ENCODE measurements at places on chromosomes 2 and 18. TPM values are rescaled to one million over a fixed set of nuclear protein-coding genes. Genes with fewer than 3 reads are reported as not detected.
A peak's percentile ranks its signal among the peaks of the same experiment; 100 is the strongest.

DNA sequence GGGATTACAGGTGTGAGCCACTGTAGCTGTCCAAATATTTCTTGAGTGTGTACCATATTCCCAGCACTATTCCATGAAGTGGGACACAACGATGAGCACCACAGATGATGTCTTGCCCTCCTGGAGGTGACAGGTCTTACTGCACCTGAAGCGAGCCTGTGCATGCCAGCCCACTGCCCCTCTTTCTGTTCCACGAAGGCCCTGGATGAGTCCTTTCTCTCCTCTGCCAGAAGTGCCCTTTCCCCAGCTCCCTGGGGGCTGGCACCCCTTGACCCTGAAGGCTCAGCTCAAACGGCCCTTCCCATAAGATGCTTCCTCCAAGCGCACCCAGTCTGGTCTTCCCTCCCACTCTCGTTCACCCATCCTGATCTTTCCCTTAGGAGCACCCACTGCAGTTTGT is 5.5 kb downstream of the ATP6V1B1 start:
- no peak for DNase-seq

DNA sequence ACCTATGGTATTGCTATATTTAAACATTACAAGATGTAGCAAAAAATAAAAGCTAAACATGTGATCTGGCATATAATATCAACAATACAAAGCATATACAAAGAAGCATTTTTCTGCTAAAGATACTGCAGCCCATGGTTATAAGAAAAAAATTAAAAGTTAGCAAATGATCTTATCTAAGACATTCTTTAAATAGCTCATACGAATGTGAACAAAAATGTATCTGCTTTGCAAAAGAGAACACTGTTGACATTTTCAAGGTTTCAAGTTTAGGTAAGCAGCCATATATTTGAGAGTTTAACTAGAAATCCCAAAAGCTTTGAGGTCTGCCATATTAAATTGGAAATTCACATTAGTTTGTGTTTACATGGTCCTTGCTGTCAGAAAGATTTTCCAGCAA is 301.0 kb upstream of the SLC39A10 start:
- DNase-seq, result no peak

DNA sequence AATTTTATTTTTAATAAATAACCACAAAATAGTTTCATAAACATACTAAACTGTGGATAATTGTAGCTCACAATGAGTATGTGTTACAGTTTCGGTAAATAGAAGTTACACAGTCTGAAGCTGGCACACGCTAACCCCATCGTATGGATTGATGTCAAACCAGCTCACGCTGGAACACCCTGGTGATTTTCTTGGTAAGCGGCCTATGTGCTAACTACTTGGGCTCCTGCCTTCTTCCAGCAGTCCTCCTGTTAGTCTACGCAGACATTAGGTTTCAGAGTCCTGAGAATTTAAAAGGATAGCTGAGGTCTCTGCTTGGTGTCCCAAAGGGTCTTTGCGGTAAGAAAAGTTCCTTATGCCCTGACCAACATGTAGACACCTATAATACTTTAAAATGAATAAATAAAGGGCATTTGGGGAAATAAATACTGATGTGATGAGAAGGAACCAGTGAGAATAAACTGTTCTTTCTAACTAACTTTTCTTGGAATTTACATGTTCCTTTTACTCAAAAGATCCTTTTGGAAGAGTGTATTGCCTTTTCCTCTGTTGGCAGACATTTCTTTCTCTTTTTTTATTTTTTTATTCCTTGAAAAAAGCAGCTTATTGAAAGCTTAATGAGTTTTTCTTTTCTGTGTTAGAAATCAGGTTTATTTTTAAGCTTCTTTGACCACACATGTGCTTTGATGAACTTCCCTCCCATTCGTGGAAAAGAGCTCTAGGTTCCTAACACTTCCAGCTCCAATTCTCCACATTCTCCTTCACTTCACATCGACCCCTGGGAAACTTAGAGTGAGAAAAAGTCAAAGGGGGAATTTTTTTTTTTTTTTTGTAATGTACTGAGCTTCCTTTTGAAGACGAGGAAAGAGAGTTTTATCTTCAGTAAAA is 322.2 kb downstream of the IRS1 start:
- no peak for DNase-seq

DNA sequence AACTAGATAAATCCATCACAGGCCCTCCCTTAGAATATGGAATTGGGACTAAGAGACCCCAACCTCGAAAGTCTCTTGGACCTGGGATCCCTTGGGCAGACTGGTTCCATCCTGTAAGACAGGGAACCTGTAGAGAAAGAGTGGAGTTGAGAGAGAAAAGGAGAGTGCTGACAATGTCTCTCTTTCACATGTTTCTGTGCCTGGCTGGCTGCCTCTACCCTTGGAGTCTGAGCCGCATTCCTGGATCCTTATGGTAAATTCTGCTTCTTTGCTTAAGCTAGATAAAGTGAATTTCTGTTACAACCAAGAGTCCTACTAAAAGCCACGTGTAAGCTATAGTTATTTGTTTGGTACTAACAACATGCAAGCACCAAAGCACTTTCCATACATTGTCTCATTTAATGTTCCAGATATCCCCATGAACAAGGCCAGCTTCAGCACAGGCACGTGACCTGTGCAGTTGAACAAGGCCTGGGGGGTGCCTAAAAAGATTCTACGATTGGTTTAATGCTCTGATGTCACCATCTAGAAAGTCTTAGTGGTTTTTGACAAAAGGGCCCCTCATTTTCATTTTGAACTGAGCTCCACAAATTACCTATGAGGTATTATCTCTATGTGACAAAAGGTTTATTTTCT is 2.1 kb upstream of the PUM2 start:
- DNase-seq, result no peak

GRCh38 chr2:39858677-39859076 is 79.6 kb upstream of the THUMPD2 start:
- DNase-seq, result no peak

- no peak for DNase-seq
These were observed 111.6 kb downstream of the FAM210A start for GRCh38 chr18:13614641-13615288.

DNA sequence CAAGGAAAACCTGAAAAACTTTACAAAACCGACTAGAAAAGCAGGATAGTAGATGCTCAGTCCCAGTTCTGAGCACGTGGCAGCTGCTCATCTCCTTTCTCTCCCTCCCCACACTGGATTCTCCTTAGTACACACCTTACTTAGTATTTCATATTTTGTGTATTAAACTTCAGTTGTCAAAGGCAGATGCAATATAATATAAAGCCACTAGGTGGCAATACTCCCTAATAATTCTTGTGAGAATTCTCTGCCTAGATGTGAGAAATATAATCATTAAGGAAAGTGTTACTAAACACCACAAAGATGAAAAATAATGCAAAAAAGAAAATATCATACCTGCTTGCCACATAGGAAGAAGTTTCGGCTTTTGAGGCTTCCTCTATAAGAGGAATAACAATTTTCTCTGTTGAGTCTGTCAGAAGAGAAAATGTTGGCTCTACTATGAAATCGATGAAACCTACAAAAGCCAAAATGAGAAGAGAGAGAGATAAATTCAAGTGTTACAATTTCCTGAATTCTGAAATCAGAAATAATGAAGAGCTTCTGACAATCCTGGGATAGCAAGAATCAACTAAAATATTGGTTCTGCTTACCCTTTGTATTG is 200.6 kb downstream of the PPP1R1C start:
- DNase-seq, result peak; percentile 21

- DNase-seq, result no peak
These were observed 234.4 kb upstream of the RGPD4 start for GRCh38 chr2:107592280-107592624.

DNA sequence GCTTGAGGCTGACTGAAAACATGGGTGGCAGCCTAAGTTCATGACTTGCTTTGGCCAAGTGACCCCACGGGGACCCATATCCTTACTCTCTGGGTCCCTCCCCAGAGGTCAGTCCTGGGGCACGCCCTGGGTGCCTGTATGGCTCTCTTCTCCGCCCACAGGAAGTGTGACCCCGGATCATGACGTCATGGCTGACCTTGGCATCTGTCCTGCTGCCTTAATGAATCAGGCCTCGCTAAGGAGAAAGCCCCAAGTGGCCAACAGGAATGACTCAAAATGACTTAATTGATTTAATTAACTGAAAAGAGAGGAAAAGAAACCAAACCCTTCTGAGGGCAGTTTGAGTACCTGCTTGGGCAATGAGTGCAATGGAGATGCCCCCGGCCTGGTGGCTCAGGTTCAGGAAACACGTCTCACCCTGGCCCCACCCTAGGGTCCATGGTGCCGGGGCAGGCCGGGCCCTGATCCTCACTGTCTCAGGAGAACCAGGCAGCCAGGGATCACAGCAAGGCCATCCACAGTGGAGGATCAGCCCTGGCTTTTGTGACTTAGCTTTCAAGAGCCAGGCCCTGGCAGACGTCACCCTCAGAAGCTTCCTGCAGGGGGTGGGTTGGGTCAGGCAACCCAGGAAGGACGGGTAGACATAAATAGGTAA is 112.0 kb downstream of the CYP26B1 start:
- no peak for DNase-seq

GRCh38 chr2:69032336-69032735 is 19.4 kb downstream of the ANTXR1 start:
- DNase-seq, result no peak

GRCh38 chr2:43259512-43259911 is 33.1 kb upstream of the ZFP36L2 start:
- no peak for DNase-seq

DNA sequence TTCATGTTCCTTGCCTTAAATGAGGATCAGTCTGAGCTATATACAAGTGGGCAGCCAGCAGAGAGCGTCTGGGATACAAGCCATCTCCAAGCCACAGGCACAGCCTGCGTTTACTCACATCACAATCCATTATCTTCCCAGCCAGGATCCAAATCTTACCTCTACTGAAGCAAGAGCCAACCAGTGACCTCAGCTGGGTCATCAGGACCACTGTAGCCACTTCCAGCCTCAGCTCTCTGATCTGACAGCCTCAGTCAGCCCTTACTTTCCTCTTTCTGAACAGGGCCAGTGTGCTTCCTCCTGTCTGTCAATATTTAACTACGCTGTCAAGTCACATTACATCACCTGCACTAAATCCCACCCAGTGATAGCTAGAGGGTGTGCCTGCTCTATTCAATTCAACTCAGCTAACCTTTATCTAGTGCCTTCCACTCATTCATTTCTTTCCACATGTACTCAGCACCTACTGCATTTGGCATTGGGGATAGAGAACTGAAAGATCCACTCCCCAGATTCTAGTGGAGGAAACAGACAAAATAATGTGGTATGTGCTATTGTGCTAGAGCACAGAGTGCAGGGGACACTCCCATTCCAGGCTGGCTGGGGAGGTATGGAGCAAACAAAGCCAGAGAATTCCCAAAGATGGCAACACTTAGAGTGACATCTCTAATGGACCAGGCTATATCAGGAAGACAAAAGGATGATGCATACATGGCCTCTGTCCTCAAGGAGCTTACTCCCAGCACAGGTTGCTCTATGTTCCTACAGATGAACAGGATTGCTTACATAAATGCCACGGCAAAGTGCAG is 146.5 kb downstream of the NCKAP5 start:
- no peak for DNase-seq

DNA sequence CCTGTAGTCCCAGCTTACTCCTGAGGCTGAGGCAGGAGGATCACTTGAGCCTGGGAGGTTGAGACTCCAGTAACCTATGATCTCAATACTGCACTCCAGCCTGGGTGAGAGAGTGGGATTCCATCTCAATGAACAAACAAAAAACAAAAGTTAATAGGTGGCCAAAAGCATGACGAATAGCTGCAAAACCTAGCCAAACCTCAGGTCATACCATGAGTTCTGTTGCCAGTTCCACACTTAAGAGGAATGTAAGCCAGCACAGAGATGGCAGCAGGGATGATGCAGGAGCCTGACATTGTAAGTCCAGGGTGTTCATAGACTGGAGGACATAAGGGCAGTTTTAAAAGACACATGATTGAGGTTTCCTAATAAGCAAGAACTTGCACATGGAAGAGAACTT is 55.3 kb upstream of the RMDN2 start:
- no peak for DNase-seq

DNA sequence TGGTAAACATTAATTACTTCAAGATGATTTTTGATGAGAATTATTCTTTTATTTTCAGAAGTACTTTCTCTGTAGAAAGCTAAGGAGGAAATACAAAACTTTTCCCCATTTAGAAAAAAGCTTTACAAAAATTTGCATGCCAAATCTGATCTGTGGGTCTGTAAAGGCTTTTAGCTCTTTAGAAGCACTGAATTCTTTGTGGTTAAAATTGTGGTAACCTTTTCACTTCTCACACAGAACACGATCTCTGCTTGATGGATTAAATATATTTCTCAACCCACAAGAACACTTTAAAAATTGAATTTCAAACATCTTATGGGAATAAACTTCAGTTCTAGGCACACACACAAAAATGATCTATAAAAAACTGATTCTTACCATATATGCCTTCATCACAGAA is 63.7 kb downstream of the VIL1 start:
- DNase-seq, result no peak

- DNase-seq, result no peak
These were observed 79.9 kb downstream of the KCTD18 start for GRCh38 chr2:200430017-200430416.

DNA sequence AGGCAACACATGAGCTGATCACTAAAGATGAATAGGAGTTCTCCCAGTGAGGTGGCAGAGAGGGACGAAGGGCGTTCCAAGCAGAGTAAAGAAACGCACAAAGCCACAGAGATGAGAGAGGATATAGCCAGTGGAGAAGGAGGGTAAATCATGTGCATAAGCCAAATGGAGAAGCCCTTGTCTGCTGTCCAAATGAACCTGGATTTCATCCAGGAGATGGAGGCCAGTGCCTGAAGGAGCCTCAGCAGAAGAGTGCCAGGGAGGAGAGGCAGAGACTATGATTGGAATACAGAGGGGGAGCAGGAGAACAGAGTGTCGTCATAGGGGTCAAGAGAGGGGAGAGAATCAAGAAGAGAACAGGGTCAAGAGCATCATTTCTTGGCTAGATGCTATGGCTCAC is 48.9 kb upstream of the STPG4 start:
- DNase-seq, result no peak

- no peak for DNase-seq
These were observed 13.7 kb upstream of the TET3 start for GRCh38 chr2:73970850-73971471.

- DNase-seq, result no peak
These were observed 125.8 kb upstream of the EPB41L3 start for GRCh38 chr18:5669585-5669984.

DNA sequence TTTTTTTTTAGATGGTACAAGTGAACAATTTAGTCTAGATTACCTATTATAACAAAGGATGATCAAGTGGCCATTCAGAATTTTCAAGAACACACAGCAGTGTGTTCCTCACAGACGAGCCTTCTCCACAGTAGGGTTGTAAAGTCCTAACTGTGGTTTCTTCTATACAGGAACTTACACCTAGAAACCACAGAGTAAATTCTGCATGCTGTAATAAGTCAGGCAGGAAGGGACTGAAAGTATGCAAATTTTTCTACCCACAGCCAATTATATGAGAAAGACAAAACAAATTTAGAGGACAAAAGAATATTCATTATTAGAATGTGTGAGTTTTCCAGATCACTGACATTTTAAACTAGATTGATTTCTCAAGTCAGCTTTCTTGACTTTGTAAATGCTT is 99.5 kb downstream of the RBMS1 start:
- DNase-seq, result no peak

GRCh38 chr2:133362061-133362476 is 206.2 kb downstream of the NCKAP5 start:
- DNase-seq, result no peak

The IL36B gene
- polyA plus RNA-seq, result not detected

The TMBIM1 gene
- 98.1 TPM for polyA plus RNA-seq

The TMEM37 gene
- 67.0 TPM for polyA plus RNA-seq

The DNAJC5G gene
- 0.55 TPM for polyA plus RNA-seq

The ZNF516 gene
- polyA plus RNA-seq, result 45.6 TPM

The SCN3A gene
- polyA plus RNA-seq, result 0.25 TPM

The MOGAT1 gene
- polyA plus RNA-seq, result not detected

The CRACDL gene
- 3.5 TPM for polyA plus RNA-seq

The SOCS6 gene
- polyA plus RNA-seq, result 35.9 TPM

The SERPINB5 gene
- polyA plus RNA-seq, result not detected
